Hippocampal formation (tissue), 2 donors: ENCODE measurements at places on chromosomes 13 and 19.

DNA sequence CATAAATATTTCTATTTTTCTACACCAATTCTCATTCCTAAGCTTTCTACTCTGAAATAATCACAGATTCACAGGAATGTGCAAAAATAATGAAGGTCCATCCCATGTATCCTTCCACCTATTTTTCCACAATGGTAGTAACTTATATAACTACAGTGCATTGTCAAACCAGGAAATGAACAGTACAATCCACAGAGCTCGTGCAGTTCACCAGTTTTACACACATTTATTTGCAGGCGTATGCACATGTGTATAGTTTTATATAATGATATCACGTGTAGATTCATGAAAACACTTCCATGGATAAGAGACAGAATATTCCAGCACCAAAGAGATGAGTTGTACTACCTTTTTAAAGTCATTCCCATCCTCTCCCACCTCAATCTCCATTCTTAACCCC, 12.9 kb downstream of the EEF1AKMT1 start:
- DNase-seq, result no peak

DNA sequence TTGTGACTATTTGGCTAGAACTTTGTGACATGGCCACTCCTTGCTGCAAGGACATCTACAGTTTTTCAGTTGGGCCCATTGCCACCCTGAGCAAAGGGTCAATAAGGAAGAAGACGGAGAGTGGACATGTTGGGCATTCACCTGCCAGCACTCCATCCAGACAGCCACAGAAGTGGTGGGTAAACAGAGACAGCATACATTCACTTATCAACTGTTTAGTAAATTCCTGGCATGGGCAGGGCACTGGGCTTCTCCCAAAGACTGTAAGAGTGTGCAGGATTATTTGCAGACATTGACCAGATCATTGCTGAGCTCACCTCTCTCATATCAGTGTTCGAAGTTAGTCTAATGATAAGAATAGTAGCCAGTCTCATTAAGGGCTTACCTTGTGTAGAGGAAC, 29.2 kb downstream of the SIPA1L3 start:
- DNase-seq, result no peak

- no peak for DNase-seq
Measured at GRCh38 chr19:35437406-35437951, 10.6 kb upstream of the FFAR2 start.

DNA sequence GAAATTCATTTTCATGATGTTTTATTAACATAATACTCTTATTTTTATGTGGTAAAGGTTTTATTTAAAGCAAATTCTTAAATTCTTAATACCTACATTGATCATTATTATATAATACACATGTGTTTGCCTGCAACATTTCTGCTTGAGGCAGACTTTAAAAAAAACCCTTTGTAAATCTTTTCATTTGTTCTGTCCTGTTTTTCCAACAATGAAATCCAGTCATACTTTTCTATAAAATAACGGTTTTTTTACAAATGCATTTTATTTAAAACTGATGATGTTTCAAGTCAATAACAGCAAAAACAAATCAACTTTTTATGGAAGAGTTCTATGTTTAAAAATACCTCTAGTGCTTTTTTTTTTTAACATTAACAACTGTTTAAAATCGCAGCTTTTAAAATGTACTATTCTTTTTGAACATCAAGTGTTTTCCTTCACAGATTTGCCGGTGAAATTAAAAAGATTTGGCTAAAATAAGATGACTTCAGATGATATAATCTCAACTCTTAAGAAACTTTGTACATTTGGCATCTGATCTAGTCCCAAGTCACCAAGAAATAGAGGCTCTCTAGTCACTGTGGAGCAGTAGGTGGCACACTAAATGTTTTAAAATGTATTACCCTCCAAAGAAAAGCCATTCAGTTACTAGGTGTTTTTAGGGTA, 5.1 kb downstream of the POU4F1 start:
- no peak for DNase-seq

GRCh38 chr13:31380715-31381114, 180.9 kb downstream of the B3GLCT start:
- no peak for DNase-seq
